ENCODE measurements at places on chromosomes 16 and 17.

DNA sequence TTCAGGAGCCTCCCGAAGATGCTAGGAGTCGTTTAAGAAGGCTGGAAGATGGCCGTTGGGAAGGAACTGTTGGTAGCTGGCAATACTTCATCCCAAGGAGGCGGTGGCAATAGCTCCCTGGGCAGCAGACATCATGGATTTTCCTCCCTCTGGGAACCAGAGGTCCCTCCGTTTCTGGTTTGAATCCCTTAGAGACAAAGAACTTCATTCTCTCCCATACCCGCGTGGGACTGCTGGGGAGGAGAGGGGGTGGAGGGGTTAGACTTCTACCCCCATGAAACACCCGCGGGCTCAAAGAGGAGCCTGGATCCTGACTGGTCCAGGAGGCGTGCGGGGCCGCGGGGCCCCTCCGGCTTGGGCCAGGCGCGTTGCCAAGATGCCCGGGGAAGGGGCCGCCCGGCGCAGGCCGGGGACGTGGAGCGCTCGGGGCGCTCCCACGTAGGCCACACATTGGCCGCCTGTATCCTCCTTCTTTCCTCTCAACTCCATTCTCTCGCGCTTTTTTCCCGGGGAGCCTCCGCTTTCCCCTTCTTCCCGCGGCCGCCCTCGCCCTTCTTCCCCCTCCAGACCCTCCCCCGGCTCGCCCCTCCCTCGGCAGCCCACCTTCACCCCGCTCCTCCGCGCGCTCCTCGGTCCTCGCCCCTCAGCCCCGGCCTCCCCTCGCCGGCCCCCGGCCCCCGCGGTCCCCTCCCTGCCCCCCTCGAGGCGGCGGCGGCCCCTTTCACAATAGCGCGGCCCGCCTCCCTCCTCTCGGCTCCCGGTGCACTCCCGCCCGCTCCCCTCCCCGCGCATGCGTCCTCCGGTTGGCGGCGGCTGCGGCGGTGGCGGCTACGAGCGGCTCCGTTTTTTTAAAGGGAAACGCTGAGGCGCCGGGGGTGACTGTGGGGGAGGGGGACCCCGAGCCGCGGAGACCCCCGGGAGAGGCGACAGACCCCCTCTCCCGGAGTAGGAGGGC, at the start of gene MSL1:
Gene MSL1 (plus strand): TSS at position 791 of the 955 bp plus-strand sequence. CDS start 642 bp downstream, outside the sequence.
- peak; percentile 86 for DNase-seq

DNA sequence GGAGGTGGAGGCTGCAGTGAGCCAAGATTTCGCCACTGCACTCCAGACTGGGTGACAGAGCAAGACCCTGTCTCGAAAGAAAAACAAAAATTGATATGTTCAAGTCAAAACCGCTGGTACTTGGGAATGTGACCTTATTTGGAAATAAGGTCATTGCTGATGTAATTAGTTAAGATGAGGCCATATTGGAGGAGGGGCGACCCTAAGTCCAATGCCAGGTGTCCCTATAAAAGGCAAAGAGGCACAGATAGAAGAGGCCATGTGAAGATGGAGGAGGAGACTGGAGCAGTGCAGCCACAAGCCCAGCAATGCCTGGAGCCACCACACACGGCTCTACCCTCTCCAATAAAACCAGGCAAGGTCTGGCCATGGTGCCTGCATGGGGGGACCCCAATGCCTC, 50.8 kb upstream of the JPH3 start:
- no peak for DNase-seq

GRCh38 chr16:58348986-58349385, 43.3 kb upstream of the GINS3 start:
- DNase-seq: no peak

- no peak for DNase-seq
Measured at GRCh38 chr16:28011971-28012445, 51.5 kb downstream of the GSG1L start.

DNA sequence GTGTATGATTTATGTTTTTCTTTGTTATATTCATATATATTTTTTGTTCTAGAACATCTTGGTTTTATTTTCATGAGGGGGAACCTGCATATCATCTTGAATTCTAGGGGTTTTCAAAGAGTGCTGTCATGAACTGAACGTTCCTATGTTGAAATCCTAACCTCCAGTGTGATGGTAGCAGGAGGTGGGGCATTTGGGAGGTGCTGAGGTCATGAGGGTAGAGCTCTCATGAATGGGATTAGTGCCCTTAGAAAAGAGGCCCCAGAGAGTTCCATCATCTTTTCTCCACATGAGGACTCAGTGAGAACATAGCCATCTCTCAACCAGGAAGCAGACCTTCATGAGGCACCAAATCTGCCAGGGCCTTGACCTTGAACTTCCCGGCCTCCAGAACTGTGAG, 34.6 kb upstream of the CCDC182 start:
- no peak for DNase-seq
